EH (cell line): ENCODE measurements at places on chromosomes 3 and 15.

DNA sequence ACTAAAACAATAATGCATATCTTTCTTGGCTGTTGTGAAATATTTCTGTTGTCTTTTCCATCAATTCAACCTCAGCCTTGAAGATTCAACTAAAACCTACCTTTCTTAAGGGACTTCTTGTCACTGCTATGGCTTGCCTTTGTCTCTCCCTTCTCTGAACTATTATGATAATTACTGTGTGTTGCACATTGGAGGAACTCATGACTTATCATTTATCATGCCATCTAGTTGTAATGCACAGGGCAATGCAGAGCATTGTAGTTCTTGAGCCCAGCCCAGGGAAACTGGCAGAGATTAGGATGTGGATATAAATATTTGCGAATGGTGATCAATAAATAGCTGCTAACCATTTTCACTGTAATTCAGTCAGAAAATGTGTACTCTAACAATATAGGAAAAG is 427.1 kb upstream of the FRG2C start:
- DNase-seq, result no peak

- DNase-seq, result no peak
Observed at GRCh38 chr15:80992006-80992405, 2.4 kb upstream of the MESD start.

DNA sequence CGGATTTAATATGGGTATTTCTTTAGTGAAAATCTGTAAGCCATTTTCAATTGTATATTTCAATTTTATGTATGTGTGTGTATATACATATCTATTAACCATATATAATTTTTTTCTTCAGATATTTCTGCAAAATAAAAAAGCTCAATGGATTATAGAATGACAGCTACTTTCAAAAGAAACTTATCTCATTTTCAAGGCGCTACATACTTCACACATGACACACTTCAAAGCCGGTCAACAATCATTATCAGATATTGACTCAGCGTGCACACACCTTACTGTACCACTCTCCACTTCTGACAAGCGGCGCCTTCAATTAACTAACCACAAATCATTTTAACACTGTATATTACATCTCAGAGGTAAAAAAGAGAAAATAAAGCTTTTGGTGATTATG is 39.6 kb downstream of the ATP13A3 start:
- no peak for DNase-seq

DNA sequence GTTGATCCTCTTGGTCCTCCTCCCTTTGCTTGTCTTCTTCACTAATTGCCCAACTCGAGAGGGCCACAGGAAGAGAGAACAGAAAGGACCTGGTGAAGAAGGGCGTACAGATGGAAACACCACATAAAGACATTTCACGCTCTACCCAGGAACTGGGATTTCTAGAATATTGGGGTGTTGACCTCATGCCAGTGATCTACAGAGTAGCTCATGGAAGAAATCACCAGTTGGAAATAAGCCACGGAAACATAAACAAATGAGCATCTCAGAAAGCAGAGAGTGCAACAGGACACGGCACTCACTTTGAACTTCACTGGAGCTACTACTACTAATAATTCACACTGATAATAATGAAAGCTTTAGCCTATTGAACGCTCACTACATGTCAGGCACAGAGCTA is 84.6 kb upstream of the ARHGEF3 start:
- DNase-seq, result no peak

GRCh38 chr3:194808640-194809097 is 123.0 kb downstream of the FAM43A start:
- DNase-seq, result peak; percentile 49
